ENCODE measurements at places on chromosomes 2 and 18. TPM values are rescaled to one million over a fixed set of nuclear protein-coding genes. Genes with fewer than 3 reads are reported as not detected.

DNAJB2 gene
- total RNA-seq: 88.3 TPM

GRB14 gene
- total RNA-seq: 13.1 TPM

DNA sequence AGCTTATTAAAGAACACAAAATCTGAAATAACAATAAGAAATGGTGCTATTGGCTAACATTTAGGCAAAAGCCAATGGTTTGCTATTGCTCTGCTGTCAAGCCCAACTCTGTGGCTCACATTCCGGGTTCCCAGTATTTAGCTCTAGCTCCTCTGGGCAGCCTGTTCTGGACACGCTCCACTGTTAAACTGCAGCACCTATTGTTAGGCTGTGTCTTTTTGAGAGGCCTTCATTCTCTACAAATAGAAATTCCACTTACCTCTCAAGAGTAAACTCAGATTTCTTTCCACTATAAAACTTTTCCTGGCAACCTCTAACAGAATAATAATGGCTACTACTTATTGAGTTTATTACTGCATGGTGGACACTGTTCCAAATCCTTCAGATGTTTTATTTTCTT is 3.7 kb upstream of the KLHL14 start:
- no peaks in the 10 kb centered on the region for H3K36me3 ChIP-seq
- no peak overlapping the region for H3K4me3 ChIP-seq
- H3K4me1 ChIP-seq: no peaks in the 10 kb centered on the region

MTX2 gene
- 19.7 TPM for total RNA-seq

C2orf92 gene
- 11.2 TPM for total RNA-seq

DNA sequence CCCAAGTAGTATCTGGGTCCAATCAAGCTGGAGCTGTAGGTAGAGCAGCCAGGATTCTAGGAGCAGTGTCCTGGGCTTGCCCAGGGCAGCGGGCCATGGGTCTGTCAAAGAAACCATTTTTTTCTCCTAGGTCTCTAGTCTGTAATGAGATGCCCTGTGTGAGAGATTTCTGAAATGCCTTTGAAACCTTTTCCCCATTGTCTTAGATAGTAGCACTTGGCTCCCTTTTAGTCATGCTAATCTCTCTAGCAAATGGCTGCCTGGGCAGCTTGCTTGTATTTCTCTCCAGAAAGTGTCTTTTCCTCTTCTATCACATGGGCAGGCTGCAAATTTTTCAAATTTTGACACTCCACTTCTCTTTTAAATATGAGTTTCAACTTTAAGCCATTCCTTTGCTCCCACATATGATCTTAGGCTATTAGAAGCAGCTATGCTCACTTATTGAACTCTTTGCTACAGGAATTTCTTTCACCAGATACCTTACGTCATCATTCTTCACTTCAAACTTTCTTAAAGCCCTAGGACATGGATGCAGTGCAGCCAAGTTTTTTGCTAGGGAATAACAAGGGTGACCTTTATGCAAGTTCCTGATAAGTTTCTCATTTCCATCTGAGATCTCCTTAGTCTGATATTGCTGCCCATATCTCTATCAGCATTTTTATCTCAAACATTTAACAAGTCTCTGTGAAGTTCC is 890.2 kb upstream of the VRK2 start:
- no peak overlapping the region for H3K27ac ChIP-seq
- no peaks in the 10 kb centered on the region for H3K27me3 ChIP-seq
- no peaks in the 10 kb centered on the region for H3K36me3 ChIP-seq
- H3K4me1 ChIP-seq: no peaks in the 10 kb centered on the region
- no peak for DNase-seq

- H3K4me1 ChIP-seq: no peaks in the 10 kb centered on the region
- no peaks in the 10 kb centered on the region for H3K27me3 ChIP-seq
These were observed 54.2 kb upstream of the ZSWIM2 start for GRCh38 chr2:186903216-186903615.

GRCh38 chr2:216083464-216084281 is 2.0 kb downstream of the TMEM169 start:
- no peaks in the 10 kb centered on the region for H3K36me3 ChIP-seq
- no peak overlapping the region for H3K27ac ChIP-seq
- H3K27me3 ChIP-seq: no peaks in the 10 kb centered on the region
- no peak overlapping the region for H3K4me3 ChIP-seq

BUB1 gene
- total RNA-seq: 0.66 TPM

GRCh38 chr2:172965433-172966212 is 110.0 kb upstream of the MAP3K20 start:
- no peak overlapping the region for H3K27ac ChIP-seq
- no peaks in the 10 kb centered on the region for H3K36me3 ChIP-seq
- no peaks in the 10 kb centered on the region for H3K27me3 ChIP-seq
- no peak for DNase-seq
- no peak overlapping the region for H3K4me3 ChIP-seq
